ENCODE measurements at places on chromosomes 3 and 15.

- no peak for DNase-seq
These were observed 664.2 kb downstream of the NLGN1 start for GRCh38 chr3:174061731-174062130.

- DNase-seq, result no peak
These were observed 13.6 kb upstream of the DAG1 start for GRCh38 chr3:49456466-49456865.

DNA sequence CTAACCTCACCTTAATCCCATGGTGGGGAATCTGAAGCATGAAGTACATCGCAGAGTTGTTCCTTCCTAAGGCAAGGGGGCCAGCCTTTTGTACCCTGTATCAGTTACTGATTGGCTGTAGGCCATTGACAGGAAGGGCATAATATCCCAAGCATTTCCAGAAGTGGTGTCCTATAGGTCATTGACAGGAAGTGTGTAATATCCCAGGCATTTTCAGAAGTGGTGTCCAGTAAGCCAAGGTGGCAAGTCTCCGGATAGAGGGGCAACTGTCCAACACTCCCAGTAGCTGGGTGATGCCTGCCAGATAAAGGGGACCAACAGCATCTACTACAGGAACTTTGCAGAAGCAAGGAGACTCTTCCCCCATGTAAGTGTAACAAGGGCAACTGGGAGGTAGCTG, 52.1 kb upstream of the MYRIP start:
- DNase-seq, result no peak

GRCh38 chr3:13621381-13622221, 72.7 kb downstream of the FBLN2 start:
- DNase-seq, result no peak

GRCh38 chr3:173938159-173938558, 540.6 kb downstream of the NLGN1 start:
- DNase-seq, result peak; percentile 72

DNA sequence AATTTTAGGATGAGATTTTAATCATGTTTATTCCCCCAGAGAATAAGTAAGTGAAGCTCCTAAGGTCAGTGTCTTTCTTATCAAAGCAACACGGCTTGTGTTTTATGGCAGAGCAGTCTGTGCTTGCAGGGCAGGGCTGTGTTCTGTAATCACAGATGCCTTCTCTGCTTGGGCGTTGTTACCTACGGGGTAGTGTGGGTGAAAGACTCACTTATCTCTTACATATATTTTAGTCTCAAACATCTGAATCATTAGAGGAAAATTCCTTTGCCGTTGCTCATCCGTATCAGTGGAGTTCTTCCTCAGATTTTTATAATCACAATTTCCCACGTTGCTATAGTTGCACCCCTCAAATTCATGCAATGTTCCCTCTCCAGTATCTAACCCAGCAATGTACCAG, 271.7 kb upstream of the MEIS2 start:
- DNase-seq, result no peak

DNA sequence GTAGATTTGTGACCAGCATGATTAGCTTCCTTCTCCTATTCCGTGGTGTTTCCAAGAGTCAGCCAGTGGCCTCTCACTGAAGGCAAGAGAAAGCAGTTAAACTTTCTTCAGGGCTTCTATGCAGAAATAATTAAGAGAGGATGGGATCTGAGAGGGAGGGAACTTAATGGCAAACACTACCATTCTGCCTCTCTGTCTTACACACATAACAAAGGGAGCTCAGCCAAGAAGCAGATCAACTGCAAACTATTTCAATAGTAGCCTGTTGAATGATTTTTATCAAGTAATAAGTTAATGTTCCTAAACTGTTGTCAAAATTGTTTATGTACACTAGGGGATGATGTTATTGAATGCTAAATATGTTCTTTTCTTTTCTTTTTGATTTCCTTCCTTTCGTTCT, 11.8 kb downstream of the OXSR1 start:
- DNase-seq, result no peak

- DNase-seq, result no peak
These were observed 95.8 kb upstream of the WNT7A start for GRCh38 chr3:13975686-13976085.

Measured in NCI-H1436 (cell line).